Liver (tissue), 10 donors: ENCODE measurements at places on chromosomes 2 and 18. TPM values are rescaled to one million over a fixed set of nuclear protein-coding genes. Genes with fewer than 3 reads are reported as not detected.

C2orf92 gene
- 0.96 TPM for polyA plus RNA-seq

AQP4 gene
- polyA plus RNA-seq: 0.36 TPM

POTEJ gene
- not detected for polyA plus RNA-seq

IL36A gene
- not detected for polyA plus RNA-seq

ALPI gene
- not detected for polyA plus RNA-seq

ALK gene
- not detected for polyA plus RNA-seq

HOXD13 gene
- polyA plus RNA-seq: not detected

PARD3B gene
- 1.1 TPM for polyA plus RNA-seq

SLC30A3 gene
- polyA plus RNA-seq: not detected

C2orf15 gene
- 0.24 TPM for polyA plus RNA-seq

EDAR gene
- polyA plus RNA-seq: 0.09 TPM

DNA sequence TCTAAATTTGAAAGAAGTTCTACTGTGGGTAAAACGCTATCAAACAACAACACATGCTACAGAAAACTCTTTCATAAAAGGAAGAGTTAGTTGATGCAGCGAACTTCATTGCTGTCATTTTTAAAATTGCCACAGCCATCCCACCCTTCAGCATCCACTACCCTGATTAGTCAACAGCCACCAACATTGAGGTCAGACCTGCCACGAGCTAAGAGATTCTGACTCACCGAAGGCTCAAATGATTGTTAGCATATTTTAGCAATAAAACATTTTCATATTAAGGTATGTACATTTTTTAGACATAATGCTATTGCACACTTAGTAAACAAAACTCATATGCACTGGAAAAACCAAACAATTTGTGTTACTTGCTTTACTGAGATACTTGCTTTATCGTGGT is 347.1 kb downstream of the CLIP4 start:
- DNase-seq: no peak

- DNase-seq: no peak
Observed at GRCh38 chr2:1991706-1992245, 247.5 kb upstream of the PXDN start.

- DNase-seq: no peak
Observed at GRCh38 chr2:25480561-25480960, 138.8 kb upstream of the DNMT3A start.

DNA sequence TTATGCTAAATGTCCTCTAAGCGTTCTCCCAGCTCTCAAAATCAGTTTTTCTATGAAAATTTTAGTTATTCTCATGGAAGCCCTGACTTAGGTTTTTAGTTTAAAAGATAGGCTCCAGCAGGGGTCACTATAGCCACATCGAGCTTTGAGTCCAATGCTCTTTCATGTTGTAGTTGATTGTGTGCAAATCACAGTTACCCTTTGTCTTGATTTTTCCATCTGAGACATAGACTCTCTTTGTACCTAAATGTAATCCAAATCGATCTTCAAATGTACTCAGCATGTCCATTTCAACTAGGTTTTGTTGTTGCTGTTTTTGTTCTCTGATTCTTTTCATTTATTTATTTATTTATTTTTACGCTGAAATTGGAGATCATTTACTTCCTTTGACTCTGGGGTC is 26.4 kb upstream of the MSTN start:
- DNase-seq: peak; percentile 50

GRCh38 chr2:46632349-46632748 is 153.0 kb downstream of the TMEM247 start:
- no peak for DNase-seq

DNA sequence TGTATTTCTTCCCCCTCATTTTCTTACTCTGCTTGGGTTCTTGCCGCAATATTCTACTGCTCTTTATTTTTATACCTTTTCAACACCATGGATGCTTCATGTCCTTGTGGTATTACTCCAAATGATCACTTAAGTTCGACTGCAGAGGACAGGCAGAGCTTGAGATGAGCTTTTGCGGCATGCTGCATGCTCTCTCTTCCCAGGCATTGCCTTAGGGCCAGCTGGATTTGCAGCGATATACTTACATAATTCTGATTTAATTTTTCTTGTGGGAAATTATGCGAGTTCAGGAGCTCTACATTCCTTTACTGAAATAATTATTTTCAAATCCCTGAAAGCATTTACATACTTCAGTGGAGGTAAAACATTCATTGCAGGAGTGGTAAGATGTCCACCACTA is 288.1 kb downstream of the CCDC102B start:
- DNase-seq: no peak

DNA sequence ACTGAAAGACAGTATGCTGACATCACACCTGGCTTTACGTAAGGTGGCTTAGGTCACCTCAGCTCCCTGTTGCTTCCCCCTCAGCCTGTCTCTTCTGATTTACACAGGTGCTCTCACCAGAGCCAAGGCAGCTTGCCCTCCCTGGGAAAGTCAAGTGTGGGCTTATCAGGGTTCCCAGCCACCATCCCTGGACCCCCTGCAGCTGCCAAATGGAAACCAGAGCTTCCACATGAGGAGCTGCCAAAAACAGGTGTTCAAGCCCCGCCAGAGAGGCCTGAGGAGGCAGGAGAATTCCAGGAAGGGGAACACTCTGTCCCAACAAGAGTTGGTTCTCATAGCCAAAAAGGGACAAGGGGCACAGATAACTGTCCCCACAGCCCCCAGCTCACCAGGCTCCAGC is 266.7 kb downstream of the ATAD2B start:
- DNase-seq: no peak

- DNase-seq: peak; percentile 86
Observed at GRCh38 chr18:58043491-58044369, at the start of gene NEDD4L. NEDD4L (plus strand) TSS chr18:58044226; CDS start chr18:58044661, 435 bp downstream.

GRCh38 chr2:194223218-194223617 is 1433.8 kb upstream of the SLC39A10 start:
- no peak for DNase-seq

- no peak for DNase-seq
Observed at GRCh38 chr2:86480105-86480504, 38.9 kb downstream of the KDM3A start.

GRCh38 chr2:3242747-3243369 is 134.8 kb downstream of the EIPR1 start:
- DNase-seq: no peak

DNA sequence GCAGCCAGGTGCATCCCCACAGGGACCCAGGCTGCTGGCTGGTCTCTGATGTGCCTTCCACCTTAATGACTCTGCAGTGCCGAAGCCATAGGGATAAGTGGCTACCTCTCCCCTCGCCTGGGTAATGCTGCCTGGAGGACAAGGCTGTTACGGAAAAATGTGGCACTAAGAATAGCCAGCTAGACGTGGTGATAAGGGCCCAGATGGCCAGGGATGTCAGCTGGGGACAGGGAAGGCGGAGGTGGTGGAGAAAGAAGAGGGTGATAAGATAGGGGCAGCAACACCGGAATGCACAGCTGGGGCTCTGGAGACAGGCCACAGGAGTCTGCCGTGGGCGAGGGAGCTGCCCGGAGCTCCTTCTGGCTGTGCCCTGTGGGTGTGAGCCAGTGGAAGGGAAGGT is 170.6 kb downstream of the FHOD3 start:
- DNase-seq: no peak

- no peak for DNase-seq
Observed at GRCh38 chr2:104826016-104826415, 27.9 kb upstream of the POU3F3 start.

DNA sequence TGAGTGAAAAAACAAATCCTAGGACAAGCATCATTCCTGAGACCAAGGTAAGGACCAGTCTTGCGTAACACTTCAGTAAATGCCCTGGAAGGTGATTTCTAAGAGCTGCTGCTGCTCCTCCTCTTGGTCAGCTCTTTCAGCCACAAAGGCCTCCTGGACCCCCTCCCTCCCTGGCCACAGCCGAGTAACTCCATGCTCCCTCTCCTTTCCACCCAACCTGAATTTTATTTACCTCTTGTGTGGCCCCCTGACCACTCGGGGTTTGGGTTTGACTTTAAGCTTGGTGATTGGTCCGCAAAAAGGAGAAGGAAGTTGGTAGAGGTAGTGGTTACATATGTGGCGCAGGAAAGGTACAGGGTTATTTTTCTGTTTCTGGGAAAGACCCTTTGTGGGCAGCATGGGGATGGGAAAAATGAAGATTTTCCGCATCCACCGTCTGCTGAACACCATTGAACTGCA is 9.2 kb downstream of the HTRA2 start:
- DNase-seq: no peak

DNA sequence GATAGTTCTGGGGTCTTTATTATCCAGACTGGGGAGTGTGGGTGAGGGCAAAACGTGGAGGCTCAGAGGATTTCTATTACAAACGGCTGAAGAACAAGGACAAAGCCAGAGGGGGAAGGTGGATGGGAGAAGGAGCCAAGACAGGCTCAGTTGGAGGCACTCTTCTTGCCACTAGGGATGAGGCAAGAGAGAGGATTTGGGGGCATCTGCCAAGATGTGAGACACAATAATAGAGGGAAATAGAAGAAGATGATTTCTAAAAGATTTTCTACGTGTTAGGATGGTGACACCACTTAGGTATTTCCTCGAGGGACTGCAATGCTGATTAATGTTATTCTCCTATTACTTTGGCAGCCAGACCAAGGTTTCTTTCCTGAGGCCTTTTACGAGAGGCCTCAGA is 71.8 kb downstream of the APOB start:
- no peak for DNase-seq

DNA sequence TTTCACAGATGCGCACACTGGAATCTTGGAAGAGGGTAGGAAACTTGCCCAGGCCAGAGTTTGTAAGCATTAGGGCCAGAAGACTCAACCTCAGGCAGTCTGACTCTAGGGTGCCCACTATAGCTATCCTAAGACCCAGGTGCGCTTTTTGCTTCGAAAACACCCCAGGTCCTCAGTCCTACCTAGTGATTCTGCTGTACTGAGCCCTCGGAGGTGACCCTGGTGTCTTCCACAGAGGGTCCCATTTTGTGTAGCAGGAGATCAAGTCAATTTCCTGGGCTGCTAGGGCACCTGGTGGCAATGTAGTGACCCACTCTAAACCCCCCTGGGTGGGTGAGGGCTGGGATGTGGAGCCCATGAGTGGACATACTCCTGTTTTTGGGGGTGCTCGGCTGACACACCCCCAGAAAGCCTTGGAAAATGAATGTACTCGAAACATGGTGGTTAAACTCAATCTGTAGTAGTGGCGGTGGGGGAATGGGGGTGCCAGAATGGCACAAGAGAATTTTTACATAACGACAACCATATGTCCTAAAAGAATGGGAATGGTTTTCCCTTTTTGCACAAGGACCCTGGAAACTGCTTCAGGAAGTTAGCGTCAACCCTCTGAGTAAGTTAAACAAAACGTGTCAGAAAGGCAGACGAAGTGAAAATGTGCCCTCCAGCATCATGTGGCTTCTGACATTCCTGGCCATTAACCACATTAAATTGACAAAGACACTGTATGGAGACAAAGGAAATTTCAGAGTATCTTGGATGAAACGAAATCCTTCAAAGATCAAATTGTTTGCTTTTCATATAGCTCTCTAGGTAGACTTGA is 218.0 kb upstream of the COPS8 start:
- DNase-seq: peak; percentile 13

GRCh38 chr2:151782378-151783132 is 45.7 kb downstream of the ARL5A start:
- no peak for DNase-seq

DNA sequence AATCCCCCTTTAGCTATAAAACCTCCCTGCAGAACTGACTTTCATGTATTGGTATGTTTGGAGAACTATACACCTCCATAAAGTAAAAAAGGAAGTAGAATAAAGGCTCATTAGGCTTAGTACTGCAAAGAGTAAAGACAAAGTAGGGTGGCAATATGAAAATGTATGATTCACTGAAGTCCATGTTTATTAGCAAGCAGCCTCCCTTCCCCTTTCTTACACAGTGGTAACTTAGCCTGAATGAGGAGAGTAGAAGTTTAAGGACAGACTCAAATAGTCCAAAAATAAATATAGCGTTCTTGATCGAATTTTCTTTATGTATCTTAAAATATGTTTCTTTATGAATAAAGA is 1.5 kb downstream of the ZNF804A start:
- DNase-seq: no peak

DNA sequence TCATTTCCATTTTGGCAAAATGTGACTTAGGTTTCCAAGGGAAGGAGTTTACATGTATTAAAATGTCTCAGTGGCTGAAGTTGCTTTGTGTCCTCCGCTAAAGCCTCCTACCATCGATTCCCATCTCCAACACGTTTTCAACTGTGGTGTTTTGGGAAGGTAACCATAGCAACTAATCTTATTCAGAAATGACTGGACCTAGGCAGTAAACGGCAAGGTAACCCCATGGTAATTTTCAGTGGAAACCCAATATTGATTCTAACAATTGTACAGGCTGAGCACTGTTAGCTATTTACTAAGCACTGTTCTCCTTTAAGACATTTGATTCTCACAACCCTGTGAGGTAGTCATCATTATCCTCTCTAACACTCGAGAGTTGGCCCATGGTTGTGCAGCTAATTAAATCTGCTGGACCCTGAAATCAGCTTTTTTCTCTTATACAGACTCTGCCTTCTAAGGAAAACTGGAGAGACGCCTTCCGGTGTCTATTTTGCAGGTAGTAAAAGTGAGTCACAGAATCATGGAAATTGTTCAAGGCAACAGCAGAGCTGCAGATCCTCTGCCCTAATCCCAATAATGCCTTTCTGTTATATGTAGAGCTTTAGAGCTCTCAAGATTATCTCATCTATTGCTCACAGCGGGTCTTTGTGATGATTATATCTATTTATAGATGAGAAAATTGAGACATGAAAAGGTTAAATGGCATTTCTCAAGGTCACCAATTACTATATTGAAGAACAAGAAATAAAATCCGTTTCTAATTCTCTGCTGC is 36.2 kb downstream of the FASTKD2 start:
- DNase-seq: no peak

GRCh38 chr2:235940330-235940729 is 227.9 kb downstream of the GBX2 start:
- DNase-seq: no peak

DNA sequence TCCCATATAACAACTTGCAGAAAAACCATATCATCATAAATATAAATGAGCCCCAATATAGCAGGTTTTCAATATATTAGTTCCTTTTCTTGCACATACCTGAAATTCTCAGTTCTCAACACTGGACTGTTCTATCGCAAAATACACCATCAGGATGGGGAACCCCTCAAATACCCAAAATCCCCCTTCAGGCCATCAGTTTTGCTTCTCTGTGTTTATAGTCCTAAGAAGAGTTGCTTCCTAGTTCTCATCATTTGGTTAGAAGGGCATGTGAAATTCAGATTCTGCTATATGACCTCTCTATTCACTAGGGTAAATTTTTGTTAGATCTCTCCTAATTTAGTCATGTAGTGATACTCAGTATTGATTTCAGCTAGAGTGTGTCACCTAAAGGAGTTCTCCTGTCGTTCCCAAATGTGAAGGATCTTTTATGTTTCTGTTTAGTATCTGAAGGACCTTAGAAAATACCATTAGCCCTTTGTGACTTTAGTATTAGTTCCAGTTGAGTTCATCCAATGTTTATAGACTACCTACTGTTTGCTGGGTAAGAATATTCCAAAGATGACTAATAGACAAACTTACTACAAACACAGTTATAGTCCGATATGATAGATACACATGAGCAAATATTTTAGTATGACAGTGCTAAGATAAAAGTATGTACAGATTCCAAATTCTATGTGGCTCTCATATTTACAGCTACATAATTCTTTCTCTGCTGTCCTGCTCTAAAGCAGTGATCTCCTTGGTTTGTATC is 115.8 kb downstream of the TTC27 start:
- no peak for DNase-seq
